Endothelial cell of coronary artery (primary cell): ENCODE measurements at places on chromosomes 2 and 18. TPM values are rescaled to one million over a fixed set of nuclear protein-coding genes. Genes with fewer than 3 reads are reported as not detected.

Gene RTN4
- total RNA-seq = 145 and 390 TPM in 2 replicates

Gene CXCR4
- 76.6 and 235 TPM in 2 replicates for total RNA-seq

Gene GPR45
- not detected in 2 replicates for total RNA-seq

Gene NETO1
- not detected in 2 replicates for total RNA-seq

Gene MLPH
- total RNA-seq = 13.8 TPM in 1 of 2 replicates, not detected in the other

Gene INHBB
- 2.4 and 9.0 TPM in 2 replicates for total RNA-seq

Gene AGXT
- total RNA-seq = not detected in 2 replicates

Gene LIPG
- total RNA-seq = 48.0 and 56.4 TPM in 2 replicates

Gene CRYGC
- not detected in 2 replicates for total RNA-seq

Gene POU3F3
- not detected in 2 replicates for total RNA-seq

Gene LRRTM1
- total RNA-seq = not detected in 2 replicates

Gene CCL20
- total RNA-seq = 0.81 and 2.1 TPM in 2 replicates

Gene TDRD15
- under 0.01 TPM in 1 of 2 replicates, not detected in the other for total RNA-seq

Gene TCF23
- not detected in 2 replicates for total RNA-seq

Gene LYG1
- 0.27 and 0.28 TPM in 2 replicates for total RNA-seq

Gene ATP6V1B1
- 0.28 TPM in 1 of 2 replicates, not detected in the other for total RNA-seq

Gene ATG16L1
- 30.7 and 37.1 TPM in 2 replicates for total RNA-seq

Gene IKZF2
- 0.09 and 14.5 TPM in 2 replicates for total RNA-seq

Gene KANSL3
- total RNA-seq = 22.4 and 23.8 TPM in 2 replicates

Gene UGT1A4
- total RNA-seq = not detected in 2 replicates

Gene EIF2AK3
- total RNA-seq = 17.5 and 27.0 TPM in 2 replicates

Gene LOXHD1
- total RNA-seq = not detected in 2 replicates

Gene MYL12A
- total RNA-seq = 1,310 and 1,573 TPM in 2 replicates

Gene SFTPB
- total RNA-seq = not detected in 2 replicates

Gene CD207
- total RNA-seq = under 0.01 TPM in 1 of 2 replicates, not detected in the other

Gene SPP2
- not detected in 2 replicates for total RNA-seq

Gene COX5B
- total RNA-seq = 363 and 382 TPM in 2 replicates

Gene SANBR
- total RNA-seq = 16.8 and 21.8 TPM in 2 replicates

Gene SULT6B1
- total RNA-seq = not detected in 2 replicates

Gene CPS1
- 3.9 and 7.2 TPM in 2 replicates for total RNA-seq

Gene CYP1B1
- total RNA-seq = 0.18 and 0.94 TPM in 2 replicates

Gene ERICH2
- not detected in 2 replicates for total RNA-seq

Gene ANKRD36B
- total RNA-seq = 34.2 and 37.2 TPM in 2 replicates
